Omental fat pad (tissue), 4 donors: ENCODE measurements at places on chromosomes 2 and 18.

GRCh38 chr2:148102641-148103040 is 81.8 kb downstream of the MBD5 start:
- DNase-seq = no peak

GRCh38 chr2:133204421-133204820 is 363.8 kb downstream of the NCKAP5 start:
- DNase-seq = no peak

- no peak for DNase-seq
These were observed 71.4 kb downstream of the KCNF1 start for GRCh38 chr2:10982931-10983701.

DNA sequence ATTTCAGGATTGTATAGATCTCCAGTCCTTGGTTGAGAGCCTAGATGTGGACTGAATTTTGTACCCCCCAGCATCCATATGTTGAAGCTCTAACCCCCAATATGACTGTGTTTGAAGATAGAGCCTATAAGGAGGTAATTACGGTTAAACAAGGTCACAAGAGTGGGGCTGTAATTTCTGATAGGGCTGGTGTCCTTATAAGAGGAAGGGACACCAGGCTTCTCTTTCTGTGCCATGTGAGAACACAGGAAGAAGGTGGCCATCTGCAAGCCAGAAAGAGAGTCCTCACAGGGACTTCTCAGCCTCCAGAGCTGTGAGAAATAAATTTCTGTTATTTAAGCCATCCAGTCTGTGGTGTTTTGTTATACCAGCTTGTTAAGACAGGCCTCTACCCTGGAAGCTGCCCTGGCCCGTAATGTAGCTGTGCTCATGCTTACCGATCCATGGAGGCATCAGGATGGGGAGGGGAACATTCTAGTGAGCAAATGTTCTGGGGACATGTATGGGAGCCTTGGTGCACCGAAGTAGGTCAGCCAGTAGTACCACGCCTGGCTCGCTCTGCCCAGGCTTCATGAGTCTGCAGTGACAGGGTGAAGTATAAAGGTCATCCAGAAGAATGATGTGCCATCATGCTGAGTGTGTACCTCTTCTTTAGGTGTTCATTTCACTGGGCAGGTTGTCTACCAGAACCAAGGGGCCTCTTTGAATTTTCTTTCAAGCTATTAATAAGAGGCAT is 16.1 kb downstream of the RASGRP3 start:
- DNase-seq = no peak

DNA sequence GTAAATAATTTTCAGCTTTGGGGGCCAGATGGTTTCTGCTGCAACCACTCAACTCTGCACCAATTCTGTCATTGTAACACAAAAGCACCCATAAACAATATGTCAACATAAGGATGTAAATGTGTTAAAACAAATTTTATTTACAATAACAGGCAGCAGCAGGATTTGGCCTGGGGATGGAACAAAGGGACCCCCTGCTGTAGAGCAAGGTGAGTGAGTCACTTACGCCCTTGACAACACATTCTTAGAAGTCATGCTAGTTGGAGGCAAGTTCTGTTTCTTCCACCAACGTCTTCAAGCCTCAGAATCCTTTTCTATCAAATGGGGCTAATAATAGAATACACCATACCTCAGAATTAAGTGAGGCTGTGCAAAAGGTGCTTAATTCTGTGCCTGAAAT is 610.2 kb upstream of the SYT4 start:
- DNase-seq = no peak

- no peak for DNase-seq
These were observed 96.7 kb downstream of the ZNF516 start for GRCh38 chr18:76398295-76398694.

GRCh38 chr2:133452146-133452545 is 116.1 kb downstream of the NCKAP5 start:
- no peak for DNase-seq

GRCh38 chr2:191885650-191886049 is 38.8 kb upstream of the CAVIN2 start:
- no peak for DNase-seq

DNA sequence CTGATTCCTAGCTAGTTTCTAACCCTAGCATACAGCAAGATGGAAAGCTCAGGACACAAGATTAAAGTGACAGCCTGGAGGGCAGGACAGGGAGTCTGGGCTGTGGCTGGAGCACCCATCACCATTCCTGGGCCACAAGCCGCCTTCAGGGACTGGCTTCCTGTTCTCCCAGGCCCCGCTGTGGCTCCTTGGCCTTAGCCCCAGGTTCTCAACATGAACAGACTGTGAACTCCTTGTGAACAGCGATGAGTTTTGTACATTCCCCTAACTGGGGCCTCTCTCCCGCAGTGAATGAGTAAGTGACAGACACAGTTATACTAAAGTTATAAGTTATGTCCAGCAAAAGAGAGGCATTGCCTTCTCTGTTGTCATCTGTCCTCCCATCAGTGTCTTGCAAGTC is 35.9 kb upstream of the SLC14A1 start:
- no peak for DNase-seq

GRCh38 chr2:144198116-144198515 is 321.8 kb downstream of the ZEB2 start:
- DNase-seq = no peak

DNA sequence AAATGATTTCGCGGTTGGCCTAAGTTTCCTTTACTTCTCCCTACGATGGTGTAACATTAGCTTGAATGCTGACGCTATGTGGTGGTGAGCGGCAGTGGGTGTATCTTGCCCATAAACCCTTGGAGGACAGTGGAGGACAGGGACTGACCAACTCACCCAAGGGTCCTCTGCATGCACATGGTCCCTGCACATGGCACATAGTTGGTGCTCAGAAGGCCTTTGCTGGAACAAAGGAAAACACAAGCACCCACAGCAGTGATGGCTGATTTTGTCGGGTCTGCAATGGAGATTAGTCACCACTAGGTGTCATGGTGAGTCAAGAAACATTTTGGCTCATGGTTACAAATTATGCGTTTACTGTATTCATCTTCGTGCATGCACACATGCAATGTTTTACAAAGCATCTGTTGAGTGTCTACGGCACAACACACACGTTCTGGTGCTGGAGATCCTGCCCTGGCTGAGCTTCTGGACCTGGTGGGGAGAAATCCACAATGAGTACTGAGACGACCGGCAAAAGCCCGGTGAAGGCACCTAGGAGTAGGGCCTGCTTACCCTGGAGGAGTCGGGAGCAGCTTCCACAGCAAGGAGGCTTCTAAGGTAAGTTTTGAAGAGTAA is 44.0 kb downstream of the PDCL3 start:
- no peak for DNase-seq

- DNase-seq = peak; percentile 30
These were observed 2.1 kb upstream of the SLC30A3 start for GRCh38 chr2:27264753-27265535.

GRCh38 chr2:72153924-72154323 is 6.3 kb upstream of the CYP26B1 start:
- DNase-seq = no peak

- no peak for DNase-seq
These were observed 896.4 kb downstream of the TDRD15 start for GRCh38 chr2:22020091-22020742.

DNA sequence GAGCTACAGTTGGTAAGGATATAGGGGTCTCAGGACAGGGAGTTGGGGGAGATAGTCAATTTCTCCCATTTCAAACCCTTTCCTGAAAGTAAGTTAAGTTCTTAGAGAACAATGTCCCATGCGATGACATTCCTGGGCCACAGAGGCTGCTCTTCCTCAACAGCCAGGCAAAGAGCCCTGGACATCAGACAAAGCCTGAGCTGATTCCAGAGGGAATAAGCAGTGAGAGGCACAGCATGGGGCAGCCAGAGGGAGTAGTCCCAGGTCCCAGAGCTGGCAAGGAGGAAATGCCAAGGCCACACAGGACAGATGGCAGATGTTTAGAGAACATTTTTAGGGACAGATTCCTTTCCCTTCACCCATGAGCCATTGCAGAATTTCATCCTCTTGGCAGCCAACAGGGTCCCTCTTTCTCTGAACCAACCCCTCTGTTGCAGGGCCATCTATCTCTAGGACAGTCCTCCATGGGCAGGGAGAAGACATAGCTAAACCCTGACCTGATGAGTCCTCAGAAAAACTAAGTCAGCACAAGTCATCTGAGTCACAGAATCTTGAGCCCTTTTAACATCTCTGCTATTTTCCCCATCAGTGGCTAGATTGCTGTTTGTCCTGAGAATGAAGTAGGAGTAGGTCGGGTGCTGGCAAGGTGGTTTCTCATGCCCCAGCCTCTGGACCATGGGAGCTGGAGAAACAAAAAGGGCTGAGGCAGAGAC is 81.6 kb upstream of the STPG4 start:
- DNase-seq = no peak

DNA sequence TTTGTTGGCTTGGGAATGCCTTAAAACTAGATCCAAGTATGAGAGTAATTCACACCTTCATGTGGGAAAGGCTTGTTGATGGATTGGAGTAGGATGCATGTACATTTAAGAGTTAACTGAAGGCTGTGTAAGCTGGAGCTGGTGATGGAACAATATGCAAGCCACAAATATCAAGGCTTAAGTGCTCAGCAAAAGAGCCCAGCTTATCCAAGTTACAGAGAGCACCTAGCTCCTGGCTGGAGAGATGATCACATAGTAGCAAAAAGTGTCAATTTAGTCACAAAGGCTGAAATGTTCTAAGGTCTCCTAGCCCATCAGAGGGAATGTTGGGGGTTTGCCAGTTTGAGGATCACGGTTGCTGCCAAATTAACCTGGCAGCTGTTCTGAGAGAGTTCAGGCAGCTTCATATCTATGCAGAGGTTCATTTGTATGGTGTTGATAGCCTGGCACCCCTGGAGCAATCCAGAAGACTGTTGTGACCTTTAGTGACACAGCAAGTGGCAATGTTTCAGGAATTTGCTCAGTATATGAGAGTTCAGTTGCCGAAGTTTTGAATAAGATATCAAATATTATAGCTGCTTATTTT is 228.2 kb downstream of the DOK6 start:
- no peak for DNase-seq

DNA sequence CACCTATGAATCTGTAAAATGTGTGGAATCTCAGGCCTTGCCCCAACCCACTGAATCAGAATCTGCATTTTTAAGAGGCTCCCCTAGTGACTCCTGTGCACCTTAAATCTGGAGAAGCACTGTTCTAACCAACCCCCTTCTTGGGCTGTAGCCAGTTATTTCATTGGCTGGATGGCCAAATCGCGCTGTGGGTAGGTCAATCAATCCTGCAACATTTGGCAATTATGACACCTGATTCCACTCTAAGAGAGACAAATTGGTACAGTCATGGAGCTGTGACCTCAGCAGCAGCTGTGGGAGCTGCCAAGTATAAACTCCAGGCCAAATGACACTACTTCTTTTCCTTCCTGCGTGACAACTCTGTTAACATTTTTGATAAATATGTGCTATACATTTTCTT is 208.7 kb downstream of the CLIP4 start:
- DNase-seq = no peak

DNA sequence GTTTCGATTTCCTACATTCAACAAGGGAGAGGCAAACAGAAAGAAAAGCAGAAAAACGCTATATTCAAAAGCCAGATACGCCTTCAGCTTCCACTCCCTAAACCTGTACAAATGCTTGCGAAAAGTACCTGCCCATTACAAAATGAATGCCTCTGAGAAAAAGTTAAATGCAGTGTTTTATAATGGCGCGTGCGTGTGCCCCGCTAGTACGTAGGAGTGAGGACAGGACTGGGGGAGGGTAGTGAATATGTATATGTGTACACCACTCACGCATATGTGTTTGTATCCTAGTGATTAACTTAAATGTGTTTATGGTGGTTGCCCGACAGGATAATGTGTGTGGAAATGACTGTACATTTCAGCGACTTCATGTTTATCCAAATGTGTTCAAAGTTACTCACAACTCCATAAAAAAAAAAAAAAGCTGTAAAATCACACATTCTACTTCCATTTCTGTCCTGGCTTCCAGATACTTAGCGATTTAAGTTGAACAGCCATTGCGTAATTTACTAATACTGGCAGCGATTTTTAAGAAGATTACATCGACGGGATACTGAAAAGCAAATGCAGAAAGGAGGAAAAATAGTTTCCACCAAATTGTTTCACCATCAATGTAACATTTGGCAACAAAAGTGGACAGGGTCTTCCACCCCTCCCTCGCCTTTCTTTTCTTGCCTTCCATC is 1.3 kb downstream of the NEUROD1 start:
- no peak for DNase-seq

GRCh38 chr2:151350579-151351195 is 6.7 kb upstream of the TNFAIP6 start:
- DNase-seq = no peak

DNA sequence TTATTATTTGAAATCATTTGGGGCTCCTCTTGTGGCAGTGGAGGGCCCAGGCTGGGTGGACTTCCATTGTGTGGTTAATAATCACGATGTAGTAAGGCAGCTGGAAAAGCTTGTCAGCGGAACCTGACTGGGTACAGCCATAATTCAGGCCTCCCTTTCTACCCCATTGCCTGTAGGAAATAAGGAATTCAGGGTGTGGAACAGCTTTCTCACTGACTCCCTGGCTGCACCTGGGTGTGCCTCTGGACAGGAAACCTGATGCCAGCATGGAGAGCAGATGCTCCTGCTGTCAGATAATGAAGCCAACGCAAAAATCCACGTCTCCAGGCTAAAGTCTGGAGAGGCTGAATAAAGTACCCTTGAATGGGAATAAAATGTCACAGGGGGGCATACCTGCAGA is 44.2 kb downstream of the LYPD6B start:
- no peak for DNase-seq

- no peak for DNase-seq
These were observed 482.7 kb upstream of the SETBP1 start for GRCh38 chr18:44197832-44198611.

GRCh38 chr2:226151157-226151556 is 648.5 kb downstream of the IRS1 start:
- DNase-seq = no peak

DNA sequence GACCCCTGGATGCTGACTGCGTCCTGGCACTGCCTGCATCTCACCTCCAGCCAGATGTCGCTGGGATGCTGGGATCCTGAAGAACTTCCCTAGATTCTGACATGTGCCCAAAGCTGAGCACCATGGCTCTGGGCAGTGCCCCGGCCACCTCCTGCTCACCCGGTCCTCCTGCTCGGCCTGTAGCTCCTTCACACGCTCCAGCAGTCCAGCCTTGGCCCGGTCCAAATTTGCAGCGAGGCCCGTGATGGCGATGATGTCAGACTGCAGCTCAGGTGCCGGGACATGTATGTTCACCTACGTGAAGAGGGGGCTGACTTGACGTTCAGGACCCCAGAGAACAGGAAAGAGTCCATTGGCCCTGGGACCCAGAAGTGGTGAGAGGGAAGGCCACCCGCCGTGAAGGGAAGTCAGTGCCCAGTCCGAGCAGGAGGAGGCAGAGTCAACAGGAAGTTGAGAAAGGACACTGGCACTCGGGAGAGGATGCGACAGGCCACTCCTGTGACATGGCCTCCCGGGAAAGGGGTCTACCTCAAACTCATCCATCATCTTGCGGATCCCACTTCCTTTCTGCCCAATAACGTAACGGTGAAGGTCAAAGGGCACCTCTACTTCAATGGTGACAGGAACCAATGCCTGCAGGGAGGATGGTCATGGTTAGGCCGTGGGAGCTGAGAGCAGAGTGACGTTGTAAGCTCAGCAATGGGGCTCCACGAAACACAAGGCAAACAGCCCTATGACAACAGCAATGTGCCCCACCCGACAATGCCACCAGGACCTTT is 46.7 kb downstream of the ANO7 start:
- no peak for DNase-seq
